Activated T-helper 2 cell treated with anti-CD3 and anti-CD28 coated beads, Interferon-gamma antibody, Interleukin-2, Interleukin-4, amounts not matched to agents 10 μg/mL and 5 μg/mL and 100 μg/mL, durations not matched to agents 14 hours and 24 hours and 36 hours (primary cell): ENCODE measurements at places on chromosomes 5 and 9.

GRCh38 chr5:157487358-157487757 lies 27.3 kb downstream of the NIPAL4 start:
- no peak for DNase-seq

- DNase-seq: no peak
These were observed 77.6 kb downstream of the INIP start for GRCh38 chr9:112640311-112640710.

DNA sequence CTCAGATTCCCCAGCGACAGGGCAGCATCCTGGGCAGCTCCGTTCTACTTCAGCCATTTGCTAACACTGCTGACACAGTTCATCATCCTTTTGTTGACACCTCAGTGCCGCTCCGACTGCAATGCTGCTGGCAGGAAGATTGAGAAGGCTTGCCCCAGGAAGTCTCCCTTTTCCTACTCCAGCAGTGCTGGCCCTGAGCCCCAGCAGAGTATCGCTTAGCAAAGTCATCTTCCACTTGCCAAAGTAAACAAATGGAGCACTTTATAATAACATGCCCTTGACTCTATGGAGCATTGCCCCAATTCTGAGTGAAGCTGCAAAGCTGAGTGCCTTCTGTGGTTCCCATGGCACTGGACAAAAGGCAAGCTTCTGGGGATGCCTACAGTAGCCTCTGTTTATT lies 32.2 kb downstream of the PRLR start:
- no peak for DNase-seq

GRCh38 chr5:93018461-93018860 lies 562.6 kb downstream of the NR2F1-AS1 start:
- DNase-seq: no peak

DNA sequence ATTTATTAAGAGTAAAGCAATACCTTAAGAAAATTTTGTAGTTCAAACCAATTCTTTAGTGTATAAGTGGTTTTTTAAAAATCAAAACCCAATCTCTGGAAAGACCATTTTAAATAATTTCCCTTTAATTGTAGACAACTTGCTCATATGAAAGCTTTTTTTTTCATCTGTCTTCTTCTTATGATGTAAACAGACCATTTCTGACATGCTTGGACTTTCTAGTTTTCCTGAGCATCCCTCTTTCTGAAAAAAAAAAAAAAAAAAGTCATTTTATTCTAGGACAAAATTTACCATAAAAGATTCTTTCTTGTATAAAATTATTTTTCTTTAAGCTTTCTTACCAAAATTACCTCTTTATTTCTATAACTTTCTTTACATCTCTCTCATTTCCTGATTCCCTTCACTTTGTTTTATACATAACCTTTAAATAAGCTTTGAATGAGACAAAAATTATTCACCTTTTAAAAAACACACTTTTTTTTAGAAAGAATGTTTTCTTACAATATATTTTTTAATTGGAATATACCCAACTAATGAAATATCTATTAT lies 67.5 kb downstream of the COL15A1 start:
- no peak for DNase-seq
